Amniotic epithelial cell (primary cell): ENCODE measurements at places on chromosomes 2 and 18.

DNA sequence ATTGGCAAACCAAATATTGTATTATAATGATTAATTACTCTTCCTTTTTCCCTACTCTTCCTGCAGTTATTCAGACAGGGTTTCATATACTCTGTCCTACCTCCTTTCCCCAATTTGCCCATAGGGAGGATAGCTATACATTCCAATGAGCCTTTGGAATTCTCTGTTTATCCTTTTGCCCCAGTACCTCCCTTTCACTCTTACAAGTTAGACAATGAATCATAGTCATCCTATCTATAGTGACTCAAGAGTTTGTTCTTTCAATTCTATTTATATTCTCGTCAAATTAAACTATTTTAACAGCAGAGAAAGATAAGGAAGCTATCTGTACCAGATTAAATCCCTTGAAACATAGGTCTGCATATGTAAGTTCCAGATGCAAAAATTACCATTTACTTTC lies 437.5 kb downstream of the NR4A2 start:
- peak; percentile 50 for DNase-seq

DNA sequence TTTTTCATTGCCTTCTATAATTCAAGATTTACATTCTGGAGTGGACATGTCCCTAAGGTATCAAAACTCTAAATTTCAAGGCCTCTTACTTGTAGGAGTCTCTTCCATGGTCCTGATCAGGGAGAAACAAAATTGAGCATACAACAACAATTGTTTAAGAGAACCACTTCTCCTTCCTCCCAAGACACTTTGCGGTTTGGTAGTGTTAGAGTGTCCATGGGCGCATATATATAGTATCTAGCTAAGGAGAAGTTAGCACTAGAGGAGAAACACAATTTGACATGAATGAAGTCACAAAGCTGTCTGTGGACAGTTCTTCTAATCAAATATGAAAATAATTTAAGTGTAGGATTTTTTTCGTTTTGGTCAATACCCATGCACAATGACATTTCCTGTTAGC lies 349.1 kb upstream of the MAP2 start:
- no peak for DNase-seq

DNA sequence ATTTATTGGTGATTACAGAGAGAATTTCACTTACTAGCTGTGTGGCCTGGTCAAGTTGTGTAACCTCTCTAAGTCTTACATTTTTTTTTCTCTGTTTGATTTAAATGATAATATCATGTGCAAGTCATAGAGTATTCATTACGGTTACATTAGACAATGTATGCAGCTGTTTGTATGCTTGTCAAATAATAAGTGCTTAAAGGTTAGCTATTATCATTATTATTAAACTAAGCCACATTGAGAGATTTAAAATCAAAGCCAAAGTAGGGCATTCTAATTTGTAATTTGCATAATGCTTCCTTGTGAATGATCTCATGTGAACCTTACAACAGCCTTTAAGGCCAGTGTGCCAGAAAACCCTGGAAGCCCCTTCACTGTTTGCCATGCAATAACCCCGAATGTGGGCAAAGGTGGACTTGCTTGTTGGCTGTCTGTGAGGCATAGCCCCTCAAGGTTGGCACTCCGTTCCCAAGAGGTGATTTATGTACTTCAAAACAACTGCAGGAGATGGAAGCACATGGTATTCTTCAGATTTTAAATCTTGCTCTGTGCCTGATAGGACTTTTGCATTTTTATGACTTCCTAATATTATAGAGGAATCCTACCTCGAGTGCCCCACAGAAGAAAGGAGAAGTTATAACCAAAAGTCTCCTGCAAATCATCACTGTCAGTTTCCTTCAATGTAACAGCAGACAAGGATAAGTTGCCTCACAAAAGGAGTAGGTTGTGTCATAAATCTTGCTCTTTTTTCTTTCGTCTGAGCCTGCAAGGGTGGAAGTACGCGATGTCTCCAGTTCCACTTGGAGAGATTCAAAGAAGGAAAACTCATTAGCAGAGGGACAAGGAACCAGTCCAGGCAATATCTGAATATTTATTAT lies 272.0 kb downstream of the TGIF1 start:
- DNase-seq, result peak; percentile 91

- DNase-seq, result no peak
These were observed 63.4 kb downstream of the FAM168B start for GRCh38 chr2:131029812-131030211.

DNA sequence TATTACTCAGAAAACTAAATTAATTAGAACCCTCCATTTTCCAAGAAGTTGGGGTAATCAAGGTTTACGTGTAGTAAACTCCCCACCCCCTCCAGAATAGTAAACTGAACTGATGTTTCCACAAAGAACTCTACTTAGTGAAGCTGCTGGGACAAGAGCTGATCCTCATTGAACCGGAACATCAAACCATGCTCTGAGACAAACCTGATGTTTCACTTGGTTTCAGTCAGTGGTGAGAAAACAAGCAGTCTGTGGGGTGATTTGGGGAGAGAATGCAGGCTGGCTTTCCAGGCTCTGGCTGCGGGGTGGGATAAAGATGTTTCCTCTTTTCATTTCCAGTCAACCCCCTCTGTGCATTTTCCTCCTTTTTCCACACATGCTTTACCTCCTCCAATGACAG lies 38.2 kb downstream of the CELF4 start:
- no peak for DNase-seq

DNA sequence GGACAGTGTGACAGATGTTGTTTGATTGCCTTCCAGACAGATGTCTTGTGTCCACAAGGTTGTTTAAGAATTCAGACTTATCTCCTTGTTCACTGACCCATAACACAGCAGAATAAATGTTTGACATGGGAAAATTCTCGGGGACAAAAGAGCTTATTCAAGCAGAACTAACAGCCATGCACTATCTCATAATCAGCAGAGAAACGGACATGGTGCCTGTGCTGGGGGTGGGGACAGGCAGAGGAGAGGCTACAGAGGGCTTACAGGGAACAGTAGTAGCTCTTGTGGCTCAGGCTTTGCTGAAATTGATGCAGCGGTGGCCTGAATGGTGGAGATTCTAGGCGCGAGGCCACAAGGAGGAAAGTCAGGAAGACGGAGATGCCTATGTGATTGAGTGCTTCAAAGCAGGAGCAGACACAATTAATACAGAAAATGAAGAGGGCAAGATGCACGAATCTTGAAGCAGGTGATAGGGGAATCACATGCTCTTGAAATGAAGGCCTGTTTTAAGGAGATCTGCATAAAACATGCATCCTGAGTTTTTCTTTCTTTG lies 62.0 kb upstream of the CAB39 start:
- no peak for DNase-seq

GRCh38 chr18:12820506-12820905 lies 63.5 kb downstream of the PTPN2 start:
- no peak for DNase-seq

GRCh38 chr18:41695441-41695840 lies 259.6 kb upstream of the PIK3C3 start:
- peak; percentile 42 for DNase-seq

- peak; percentile 37 for DNase-seq
These were observed 45.9 kb upstream of the ITGA4 start for GRCh38 chr2:181411105-181411849.

- DNase-seq, result peak; percentile 63
These were observed 76.2 kb downstream of the MAP3K20 start for GRCh38 chr2:173151671-173152401.

DNA sequence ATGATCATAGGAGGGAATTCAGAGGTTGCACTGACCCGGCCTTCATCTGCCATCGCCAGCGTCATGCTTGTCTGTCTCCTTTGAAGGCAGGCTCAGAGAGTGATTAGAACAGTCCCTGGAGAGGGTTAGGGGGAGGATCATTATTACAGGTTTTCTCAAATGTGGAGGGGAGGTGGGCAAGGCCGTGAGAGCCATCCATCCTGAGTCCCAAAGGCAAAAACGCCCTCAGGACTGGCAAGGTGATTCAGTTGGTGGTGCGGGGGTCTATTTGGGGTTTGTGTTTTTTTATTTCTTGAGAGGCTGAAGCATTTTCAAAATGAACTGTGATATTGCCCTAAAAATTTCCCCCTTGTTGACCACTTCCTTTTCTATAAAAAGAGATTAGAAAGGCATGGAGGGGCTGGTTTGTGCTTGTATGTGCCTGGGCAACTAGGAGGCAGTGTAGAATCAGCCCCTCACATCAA lies 39.3 kb upstream of the GYPC start:
- no peak for DNase-seq

DNA sequence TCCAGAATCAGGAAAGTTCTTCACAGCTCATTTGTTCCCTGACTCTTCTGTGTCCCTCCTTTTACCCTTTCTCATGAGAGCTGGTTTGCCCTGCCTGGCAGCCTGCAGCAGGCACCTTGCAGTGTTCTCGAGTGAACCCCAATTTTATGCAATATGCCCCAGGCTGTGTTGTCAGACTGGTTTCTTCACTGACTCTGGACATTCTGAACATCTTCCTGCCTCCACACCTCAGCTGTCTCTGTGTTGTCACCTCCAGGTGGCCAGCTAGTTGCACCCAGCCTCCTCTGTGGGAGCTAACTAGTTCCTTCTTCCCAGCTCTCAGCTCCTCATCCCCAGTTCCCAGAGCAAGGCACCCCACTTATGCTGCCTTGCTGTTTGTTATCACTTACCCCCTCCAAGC lies 5.5 kb downstream of the SETBP1 start:
- DNase-seq, result no peak

DNA sequence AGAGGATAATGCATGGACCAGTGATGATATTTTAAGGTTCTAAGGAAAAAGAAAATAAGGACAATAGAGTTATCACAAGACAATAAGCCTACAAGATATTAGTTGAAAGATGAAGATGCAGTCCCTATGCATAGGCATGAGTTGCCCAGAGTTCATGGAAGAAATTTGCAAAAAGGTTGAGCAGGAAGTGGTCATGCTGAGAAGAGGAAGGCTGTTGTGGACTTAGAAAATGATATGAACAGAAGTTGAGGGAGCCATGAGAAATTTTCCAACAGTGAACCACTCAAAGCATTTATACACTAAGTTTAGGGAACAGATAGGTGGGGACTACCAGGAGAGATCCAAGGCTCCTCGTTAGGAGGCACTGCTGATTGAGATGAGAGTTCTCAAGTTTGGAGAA lies 3.5 kb downstream of the OSBPL6 start:
- DNase-seq, result no peak

GRCh38 chr2:226643946-226644282 lies 155.7 kb downstream of the IRS1 start:
- DNase-seq, result no peak

- peak; percentile 65 for DNase-seq
These were observed 103.3 kb downstream of the EXOC6B start for GRCh38 chr2:72722492-72723070.

DNA sequence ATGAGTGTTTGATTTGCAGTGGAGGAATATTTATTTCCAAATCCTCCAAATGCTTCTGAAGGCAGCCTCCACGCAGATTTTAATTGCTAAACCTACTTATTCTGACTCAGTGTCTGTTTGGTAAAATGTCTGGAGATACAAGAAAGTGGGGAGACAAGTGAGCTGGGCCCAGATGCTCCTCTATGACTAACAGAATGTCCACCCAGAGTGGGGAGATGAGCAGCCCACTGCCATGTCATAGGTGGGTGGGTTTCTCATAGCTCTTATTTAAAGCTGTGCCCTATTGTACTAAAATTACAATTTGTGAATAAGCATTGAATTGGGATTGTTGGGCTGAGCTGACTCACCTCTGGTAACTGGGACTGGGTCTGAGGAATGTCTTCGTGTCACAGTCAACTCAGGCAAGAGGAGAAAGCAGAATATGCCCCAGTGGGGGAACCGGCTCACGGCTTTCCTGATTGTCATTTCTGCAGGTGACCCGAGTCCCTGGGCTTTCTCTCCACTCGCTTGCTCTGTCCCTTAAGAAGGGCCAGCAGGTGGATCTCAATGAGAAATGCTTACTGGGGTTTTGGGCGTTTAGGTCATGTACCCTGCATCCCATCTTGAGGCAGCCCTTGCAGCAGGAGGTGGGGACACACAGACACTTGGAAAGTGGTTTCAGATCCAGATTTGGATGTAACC lies 116.3 kb upstream of the SPRED2 start:
- no peak for DNase-seq

GRCh38 chr2:125643128-125643527 lies 1012.8 kb upstream of the GYPC start:
- no peak for DNase-seq

DNA sequence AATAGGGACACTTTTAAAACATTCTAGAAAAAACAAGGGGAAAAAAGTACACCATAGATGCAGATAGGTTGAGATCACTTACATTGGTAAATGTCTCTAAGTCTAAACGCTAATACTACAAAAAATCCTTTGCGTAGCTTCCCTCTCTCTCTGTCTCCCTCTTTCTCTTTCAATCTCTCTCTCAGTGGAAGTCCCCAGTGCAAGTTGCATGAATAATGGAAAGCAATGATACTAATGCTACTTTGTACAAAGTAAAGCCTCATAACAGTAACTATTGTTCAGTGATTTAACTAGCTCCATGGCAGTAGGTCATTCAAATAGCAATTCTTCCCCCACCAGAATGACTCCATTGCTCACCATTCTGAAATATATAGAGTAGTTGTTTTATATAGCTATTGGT lies 12.8 kb downstream of the MEIS1 start:
- DNase-seq, result no peak

DNA sequence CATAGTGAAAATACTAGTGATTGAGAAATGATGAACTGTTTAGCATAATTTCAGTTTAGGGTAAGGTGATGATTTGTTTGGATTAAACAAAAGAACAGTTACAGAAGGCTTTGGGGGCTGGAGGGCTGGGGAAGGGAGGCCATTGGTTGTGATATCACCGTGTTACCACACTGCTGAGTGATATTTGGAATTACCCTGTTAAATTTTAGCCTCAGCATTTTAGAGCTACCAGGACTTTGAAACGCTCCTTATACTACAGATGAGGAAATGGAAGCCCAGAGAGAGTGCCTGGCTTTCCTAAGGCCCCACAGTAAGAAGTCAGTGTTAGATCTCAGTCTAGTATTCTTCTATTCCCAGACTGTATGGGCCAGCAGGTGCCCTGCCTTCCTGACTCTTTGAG lies 15.6 kb downstream of the ARHGEF33 start:
- no peak for DNase-seq

GRCh38 chr2:84899304-84900204 lies 5.9 kb upstream of the TMSB10 start:
- DNase-seq, result no peak

GRCh38 chr2:163633291-163633690 lies 102.5 kb downstream of the FIGN start:
- no peak for DNase-seq

GRCh38 chr2:134217924-134218323 lies 35.9 kb upstream of the MGAT5 start:
- DNase-seq, result peak; percentile 93

DNA sequence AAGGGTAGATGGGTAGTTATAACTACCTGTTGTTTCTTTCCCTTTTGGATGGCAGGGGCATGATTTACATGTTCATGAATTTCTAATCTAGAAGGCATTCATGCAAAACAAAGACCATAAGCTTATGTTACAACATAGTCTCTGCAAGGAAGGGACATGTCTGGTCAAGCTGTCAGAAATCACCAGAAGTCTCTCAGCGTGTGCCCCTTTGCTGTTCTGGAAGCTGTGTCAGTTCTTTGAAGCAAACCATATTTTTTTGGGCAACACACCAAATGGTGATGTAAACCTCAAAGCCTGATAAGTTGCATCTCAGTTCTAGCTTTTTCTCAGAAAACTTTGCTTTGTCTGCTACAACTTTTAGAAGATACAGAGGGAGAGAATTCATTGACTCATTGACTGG lies 173.5 kb upstream of the CTAGE1 start:
- peak; percentile 91 for DNase-seq
